NCI-H1092 (cell line): ENCODE measurements at places on chromosomes 3 and 15.

GRCh38 chr15:46872981-46873330 is 844.3 kb upstream of the SEMA6D start:
- DNase-seq: no peak

DNA sequence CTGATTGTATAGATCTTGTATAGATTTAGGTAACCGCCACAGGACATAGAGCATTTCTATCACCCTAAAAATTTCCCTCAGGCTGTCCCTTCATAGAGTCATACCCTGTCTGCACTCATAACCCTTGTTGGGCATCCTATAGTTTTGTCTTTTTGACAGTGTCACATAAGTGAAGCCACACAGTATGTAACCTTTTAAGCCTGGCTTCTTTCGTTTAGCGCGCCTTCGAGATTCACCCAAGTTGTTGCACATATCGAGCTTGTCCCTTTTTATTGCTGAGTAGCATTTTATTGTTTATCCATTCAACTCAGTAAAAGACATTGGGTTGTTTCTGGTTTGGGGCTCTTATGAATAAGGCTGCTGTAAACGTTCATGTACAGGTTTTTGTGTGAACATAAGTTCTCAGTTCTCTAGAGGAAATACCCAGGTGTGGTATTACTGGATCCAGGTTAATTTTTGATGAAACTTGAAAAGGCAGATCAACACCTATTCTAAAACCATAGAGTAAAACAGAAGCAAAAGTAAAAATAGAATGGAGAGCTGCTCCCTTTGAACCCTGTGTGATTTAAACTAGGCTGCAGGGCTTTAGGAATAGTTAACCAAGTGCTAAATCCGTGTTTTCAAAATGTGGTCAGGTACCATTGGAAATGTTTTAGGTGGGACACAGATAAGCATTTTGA is 49.5 kb downstream of the CD86 start:
- DNase-seq: no peak

- DNase-seq: no peak
Observed at GRCh38 chr3:70010346-70010745, 10.8 kb downstream of the SAMMSON start.

- DNase-seq: no peak
Observed at GRCh38 chr3:14605067-14605466, 46.5 kb upstream of the CCDC174 start.
